ENCODE measurements at places on chromosomes 2 and 18.

DNA sequence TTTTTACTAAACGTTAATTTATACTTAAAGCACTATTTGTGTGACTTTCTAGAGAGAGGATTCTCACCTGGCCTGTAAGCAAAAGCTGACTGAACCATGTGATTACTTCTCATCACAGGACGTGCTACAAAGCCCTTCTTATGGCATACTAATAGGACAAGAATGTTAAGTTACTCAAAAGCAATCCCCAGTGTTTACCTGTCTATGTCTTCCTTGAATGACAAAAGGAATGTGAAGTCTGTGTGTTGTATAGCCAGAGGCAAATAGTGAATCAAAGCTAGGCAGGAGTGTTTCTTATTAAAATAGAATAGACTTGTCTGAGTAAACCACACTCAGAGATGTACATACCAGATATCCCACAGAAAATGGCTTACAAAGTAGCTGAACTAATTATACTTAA, 1465.5 kb downstream of the SUCLG1 start:
- DNase-seq = no peak

DNA sequence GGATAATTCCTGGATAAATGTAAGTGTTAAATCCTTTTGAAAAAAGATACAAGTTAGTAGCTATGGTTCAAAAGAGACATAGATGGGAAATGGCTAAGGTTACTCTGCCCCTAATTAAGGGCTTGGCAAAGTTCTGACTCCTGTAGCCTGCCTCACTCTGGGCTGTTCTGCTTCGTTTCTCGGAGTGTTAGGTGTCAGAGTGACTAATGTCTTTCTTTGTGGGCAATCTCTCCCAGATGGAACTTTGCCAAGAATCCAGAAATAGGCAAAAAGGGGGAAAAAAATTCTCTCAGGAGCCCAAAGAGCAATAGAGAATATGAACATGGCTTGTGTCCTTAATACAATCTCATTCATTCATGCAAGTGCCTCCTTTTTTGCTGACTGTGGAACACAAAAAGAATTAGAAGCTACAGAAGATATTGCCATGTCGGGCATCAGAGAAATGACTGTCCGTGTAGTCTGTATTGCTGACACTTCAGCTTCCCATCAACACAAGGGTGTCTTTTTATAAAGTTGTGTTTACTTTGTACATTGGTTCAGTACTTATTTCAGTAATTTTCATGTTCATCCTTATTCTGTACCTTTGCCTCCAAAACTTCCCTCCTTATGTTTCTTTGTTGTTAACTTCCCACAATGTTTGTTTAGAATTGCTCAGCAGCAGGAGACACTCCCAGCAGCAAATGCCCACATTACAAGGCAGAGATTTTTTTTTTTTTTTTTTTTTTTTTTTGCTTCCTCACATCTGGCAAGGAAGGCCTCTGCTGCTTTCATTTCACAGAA, 134.0 kb downstream of the FTCDNL1 start:
- DNase-seq = no peak

DNA sequence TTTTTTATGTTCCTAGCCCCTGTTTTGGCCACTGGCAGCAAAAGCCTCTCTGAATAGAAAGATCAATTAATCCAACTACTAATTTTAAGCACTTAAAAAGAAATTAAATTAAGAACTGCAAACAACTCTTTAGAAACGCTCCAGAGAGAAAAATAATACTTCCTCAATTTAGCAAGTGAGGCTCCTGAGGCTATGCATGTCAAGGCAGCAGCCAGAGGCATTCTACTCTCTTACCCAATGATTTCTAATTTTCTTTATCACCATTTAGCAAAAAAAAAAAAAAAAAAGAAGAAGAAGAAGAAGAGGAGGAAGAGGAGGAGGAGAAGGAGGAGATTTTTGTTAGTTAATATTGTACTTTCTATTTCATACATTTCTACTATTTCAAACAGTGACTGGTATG, 68.5 kb downstream of the TMEM237 start:
- DNase-seq = no peak

DNA sequence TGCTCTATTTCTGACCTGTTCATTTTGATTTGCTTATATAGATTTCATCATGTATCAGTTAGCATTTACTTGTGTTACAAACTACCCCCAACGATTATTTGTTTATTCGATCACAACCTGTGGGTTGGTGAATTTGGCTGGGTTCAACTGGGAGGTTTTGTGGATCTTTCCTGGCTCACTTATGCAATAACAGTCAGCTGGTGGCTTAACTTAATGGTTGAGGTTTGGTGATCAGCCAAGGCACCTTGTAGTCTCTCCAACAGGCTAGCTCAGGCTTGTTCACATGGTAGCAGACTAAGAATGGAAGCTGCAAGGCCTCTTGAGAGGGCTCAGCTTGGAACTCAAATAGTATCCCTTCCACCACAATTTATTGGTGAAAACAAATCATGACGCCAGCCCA, 5.4 kb upstream of the PUM2 start:
- DNase-seq = no peak
